ENCODE measurements at places on chromosomes 6 and 20. TPM values are rescaled to one million over a fixed set of nuclear protein-coding genes. Genes with fewer than 3 reads are reported as not detected.

- H3K4me3 ChIP-seq = no peak overlapping the region
- H3K36me3 ChIP-seq = no peaks in the 10 kb centered on the region
- no peaks in the 10 kb centered on the region for H3K4me1 ChIP-seq
- H3K27ac ChIP-seq = no peak overlapping the region
- no peak for DNase-seq
- H3K27me3 ChIP-seq = no peaks in the 10 kb centered on the region
Measured at GRCh38 chr20:10925767-10926166, 252.0 kb upstream of the JAG1 start.

- H3K27ac ChIP-seq = no peak overlapping the region
- H3K36me3 ChIP-seq = no peaks in the 10 kb centered on the region
- H3K4me3 ChIP-seq = no peak overlapping the region
- peaks cover 8% of the 10 kb centered on the region for H3K4me1 ChIP-seq
- DNase-seq = no peak
Measured at GRCh38 chr20:51382986-51383821, 159.3 kb downstream of the NFATC2 start.

- no peaks in the 10 kb centered on the region for H3K4me1 ChIP-seq
- H3K27ac ChIP-seq = no peak overlapping the region
- DNase-seq = no peak
- no peak overlapping the region for H3K4me3 ChIP-seq
- no peaks in the 10 kb centered on the region for H3K27me3 ChIP-seq
Measured at GRCh38 chr20:45445805-45446562, 23.6 kb upstream of the WFDC2 start.

GRCh38 chr6:12049165-12049564, 37.1 kb downstream of the HIVEP1 start:
- H3K36me3 ChIP-seq = no peaks in the 10 kb centered on the region
- no peaks in the 10 kb centered on the region for H3K4me1 ChIP-seq
- DNase-seq = no peak

DNA sequence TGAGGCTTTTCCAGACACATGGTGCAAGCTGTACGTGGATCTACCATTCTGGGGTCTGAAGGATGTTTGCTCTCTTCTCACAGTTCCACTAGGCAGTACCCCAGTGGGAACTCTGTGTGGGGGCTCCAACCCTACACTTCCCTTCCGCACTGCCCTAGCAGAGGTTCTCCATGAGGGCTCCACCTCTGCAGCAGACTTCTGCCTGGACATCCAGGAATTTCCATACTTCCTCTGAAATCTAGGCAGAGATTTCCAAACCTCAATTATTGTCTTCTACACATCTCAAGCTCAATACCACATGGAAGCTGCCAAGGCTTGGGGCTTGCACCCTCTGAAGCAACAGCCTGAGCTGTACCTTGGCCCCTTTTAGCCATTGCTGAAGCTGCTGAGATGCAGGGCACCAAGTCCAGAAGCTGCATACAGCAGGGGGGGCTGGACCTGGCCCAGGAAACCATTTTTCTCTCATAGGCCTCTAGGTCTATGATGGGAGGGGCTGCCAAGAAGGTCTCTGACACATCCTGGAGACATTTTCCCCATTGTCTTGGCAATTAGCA, 11.6 kb downstream of the PDSS2 start:
- H3K4me3 ChIP-seq = no peak overlapping the region
- H3K36me3 ChIP-seq = no peaks in the 10 kb centered on the region
- H3K27ac ChIP-seq = no peak overlapping the region
- DNase-seq = no peak

DNA sequence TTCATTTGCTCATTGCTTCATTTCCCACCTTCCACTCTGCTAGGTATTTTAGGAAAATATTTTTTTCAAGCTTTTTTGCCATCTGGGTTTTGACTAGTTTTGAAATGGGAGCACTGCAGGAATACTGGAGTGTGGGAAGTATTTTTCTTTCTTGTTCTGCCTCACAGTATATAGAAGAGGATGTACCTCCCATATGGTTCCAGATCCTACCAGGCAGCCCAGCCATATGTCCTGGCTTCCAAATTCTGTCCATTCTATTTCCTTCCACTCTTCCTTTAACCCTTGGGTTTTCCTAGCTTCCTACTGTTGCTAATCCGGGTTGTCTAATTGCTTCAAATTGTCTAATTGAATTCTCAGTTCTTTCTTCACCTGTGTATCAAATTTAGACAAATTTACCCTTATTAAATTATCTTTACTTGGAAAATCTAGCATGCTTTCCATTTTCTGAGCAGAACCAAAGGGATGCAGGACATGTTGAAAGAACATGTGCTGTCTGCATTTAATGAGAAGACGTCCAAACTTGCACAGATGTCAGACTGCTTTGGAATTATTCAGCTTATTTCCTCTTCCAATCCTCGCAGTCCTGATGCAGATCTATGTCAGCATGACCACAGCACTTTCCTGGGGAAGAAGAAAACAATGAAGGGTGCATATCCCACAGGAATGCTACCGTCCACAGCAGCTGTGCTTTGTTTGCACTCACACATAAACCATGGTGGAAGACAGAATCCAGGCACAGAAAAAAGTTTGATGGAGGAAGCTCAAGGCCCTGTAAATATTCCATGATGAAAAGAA, 1273.9 kb upstream of the MAP3K7 start:
- no peaks in the 10 kb centered on the region for H3K36me3 ChIP-seq
- no peak for DNase-seq
- H3K27ac ChIP-seq = no peak overlapping the region
- no peak overlapping the region for H3K4me3 ChIP-seq

GRCh38 chr20:15603978-15604805, 969.1 kb downstream of the KIF16B start:
- DNase-seq = no peak
- H3K36me3 ChIP-seq = no peaks in the 10 kb centered on the region
- no peak overlapping the region for H3K4me3 ChIP-seq
- no peaks in the 10 kb centered on the region for H3K27me3 ChIP-seq

DNA sequence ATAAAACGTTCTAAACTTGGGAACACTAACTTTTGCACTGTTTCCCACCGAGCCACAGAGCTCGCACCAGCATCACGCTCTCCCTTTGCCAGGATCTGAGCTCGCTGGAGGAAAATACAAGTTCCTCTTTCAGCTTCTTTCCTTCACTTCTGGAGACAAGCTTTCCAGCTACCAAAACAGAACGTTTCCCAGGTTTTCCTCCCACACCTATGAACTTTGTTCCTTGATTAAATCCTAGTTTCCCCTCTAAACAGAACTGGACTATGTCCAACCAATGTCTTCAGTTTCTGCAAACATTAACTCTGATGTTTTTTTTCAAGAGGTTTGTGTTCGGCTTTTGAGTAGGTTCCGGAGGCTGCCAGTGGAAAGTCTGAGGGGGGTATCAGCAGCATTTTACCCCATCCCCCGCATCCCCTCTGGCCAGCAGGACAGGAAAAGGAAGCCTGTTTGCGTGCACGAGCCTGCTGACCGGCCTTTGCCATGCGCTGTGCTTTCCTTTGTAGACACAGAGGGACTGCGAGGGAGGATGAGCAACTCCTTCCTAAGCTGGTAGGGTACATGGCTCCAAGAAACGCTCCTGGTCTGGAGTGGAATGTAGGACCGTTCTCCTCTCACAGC, 135.5 kb downstream of the LY86 start:
- no peaks in the 10 kb centered on the region for H3K36me3 ChIP-seq
- peak overlapping the region; percentile 81 for H3K27ac ChIP-seq
- no peaks in the 10 kb centered on the region for H3K27me3 ChIP-seq

GRCh38 chr6:84228198-84228543, 728 bp upstream of the CEP162 start:
- DNase-seq = no peak
- H3K27ac ChIP-seq = peak overlapping the region; percentile 89
- no peaks in the 10 kb centered on the region for H3K4me1 ChIP-seq
- no peaks in the 10 kb centered on the region for H3K27me3 ChIP-seq
- no peaks in the 10 kb centered on the region for H3K36me3 ChIP-seq
- H3K4me3 ChIP-seq = peak overlapping the region; percentile 88

GRCh38 chr6:55773620-55774216, 101.7 kb downstream of the BMP5 start:
- H3K27ac ChIP-seq = no peak overlapping the region
- H3K4me3 ChIP-seq = no peak overlapping the region
- no peaks in the 10 kb centered on the region for H3K27me3 ChIP-seq
- no peaks in the 10 kb centered on the region for H3K4me1 ChIP-seq

DNA sequence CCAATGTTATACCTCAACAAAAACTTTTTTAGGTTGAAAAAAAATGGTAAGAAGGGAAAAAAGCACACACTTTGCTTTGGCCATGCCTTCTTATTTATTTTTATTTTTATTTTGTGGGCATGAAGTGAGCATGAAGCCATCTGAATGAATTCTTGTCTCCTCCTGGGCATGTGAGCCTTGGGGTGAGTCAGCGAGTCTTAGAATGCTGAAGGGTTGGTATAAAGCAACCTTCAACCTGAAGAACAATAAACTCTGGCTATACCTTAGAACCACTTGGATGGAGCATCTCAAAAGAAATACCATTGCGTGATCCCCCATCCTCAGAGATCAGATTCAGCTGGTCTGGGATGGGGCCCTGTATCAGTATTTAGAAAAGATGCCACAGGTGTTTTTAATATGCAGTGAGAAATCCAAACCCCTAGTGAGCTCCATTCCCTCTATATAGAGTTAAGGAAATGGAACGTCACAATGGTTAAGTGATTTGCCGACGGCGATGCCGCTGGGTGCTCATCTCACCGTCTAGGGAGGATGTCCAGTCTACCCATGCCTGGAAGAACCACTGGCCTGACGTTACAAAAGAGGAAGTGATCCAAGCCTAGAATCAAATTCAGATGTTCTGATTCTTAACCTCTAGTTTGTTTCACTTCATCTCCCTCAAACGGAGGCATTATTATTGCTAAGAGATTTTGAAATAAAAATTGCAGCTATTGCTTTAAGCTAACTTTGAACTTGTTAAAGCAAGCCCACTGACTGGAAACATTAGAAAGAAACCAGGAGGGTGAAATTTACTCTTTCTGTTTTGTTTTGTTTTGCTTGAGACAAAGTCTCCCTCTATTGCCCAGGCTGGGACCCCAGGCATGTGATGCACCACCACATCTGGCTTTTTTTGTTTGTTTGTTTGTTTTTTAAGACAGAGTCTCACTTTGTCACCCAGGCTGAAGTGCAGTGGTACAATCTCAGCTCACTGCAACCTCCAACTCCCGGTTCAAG, 67.1 kb downstream of the EDN1 start:
- DNase-seq = no peak
- H3K36me3 ChIP-seq = no peaks in the 10 kb centered on the region
- H3K4me1 ChIP-seq = no peaks in the 10 kb centered on the region
- H3K27me3 ChIP-seq = no peaks in the 10 kb centered on the region

GRCh38 chr20:48761023-48761785, 66.6 kb downstream of the PREX1 start:
- H3K27me3 ChIP-seq = no peaks in the 10 kb centered on the region
- no peak for DNase-seq
- no peak overlapping the region for H3K4me3 ChIP-seq
- H3K27ac ChIP-seq = peak overlapping the region; percentile 55
- peaks cover 20% of the 10 kb centered on the region for H3K4me1 ChIP-seq
- no peaks in the 10 kb centered on the region for H3K36me3 ChIP-seq

DNA sequence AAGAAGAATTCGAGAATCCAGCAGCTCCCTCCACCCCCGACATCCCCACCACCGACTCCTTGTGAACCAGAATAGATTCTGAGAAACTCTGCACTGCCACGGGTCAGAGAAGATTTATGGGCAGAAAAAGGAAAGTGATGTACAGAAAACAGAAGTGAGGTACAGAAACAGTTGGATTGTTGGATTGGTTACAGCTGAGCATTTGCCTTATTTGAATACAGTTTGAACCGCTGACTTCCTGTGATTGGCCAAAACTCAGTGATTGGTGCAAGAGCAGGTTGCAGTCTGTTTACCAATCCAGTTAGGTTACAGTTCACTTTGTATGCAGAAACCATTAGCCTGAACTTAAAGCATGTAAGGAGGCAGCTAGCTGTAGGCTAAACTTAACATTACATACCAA, 131.2 kb upstream of the HDDC2 start:
- H3K27me3 ChIP-seq = no peaks in the 10 kb centered on the region
- no peaks in the 10 kb centered on the region for H3K36me3 ChIP-seq
- no peaks in the 10 kb centered on the region for H3K4me1 ChIP-seq
- no peak for DNase-seq
- no peak overlapping the region for H3K27ac ChIP-seq
- no peak overlapping the region for H3K4me3 ChIP-seq

- peaks cover 76% of the 10 kb centered on the region for H3K27me3 ChIP-seq
- peak; percentile 58 for DNase-seq
- no peaks in the 10 kb centered on the region for H3K4me1 ChIP-seq
- no peak within 1 kb of the TSS for H3K27ac ChIP-seq
Measured at GRCh38 chr6:117265410-117266256, at the start of gene VGLL2. TSS of gene VGLL2 (plus strand) at chr6:117265558. CDS start at chr6:117265764, 206 bp downstream.

DNA sequence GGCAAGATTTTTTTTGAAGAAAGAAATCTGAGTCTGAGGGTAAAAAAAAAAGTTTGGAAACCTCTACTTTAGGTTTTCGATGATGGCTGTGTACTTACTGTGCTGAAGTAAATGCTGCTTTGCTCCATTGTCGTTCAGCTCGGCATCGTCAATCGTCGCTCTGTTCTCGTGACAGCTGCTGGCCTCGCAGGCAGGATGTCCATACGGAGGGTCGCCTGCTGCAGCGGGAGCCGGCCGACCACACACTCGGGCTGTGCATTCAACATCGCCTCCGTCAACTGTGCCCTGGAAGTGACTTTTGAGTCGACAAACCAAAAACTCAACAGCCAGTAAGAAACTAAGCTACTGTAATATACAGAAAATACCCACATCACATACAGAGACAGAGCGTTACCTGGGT, 53.1 kb upstream of the SMOC2 start:
- no peaks in the 10 kb centered on the region for H3K4me1 ChIP-seq
- H3K27me3 ChIP-seq = no peaks in the 10 kb centered on the region
- DNase-seq = no peak
- no peaks in the 10 kb centered on the region for H3K36me3 ChIP-seq
- no peak overlapping the region for H3K4me3 ChIP-seq

GRCh38 chr6:29426654-29427053, 11.9 kb downstream of the OR12D1 start:
- no peak overlapping the region for H3K27ac ChIP-seq
- no peaks in the 10 kb centered on the region for H3K27me3 ChIP-seq
- no peaks in the 10 kb centered on the region for H3K4me1 ChIP-seq
- no peaks in the 10 kb centered on the region for H3K36me3 ChIP-seq
- H3K4me3 ChIP-seq = no peak overlapping the region

- peaks cover 28% of the 10 kb centered on the region for H3K36me3 ChIP-seq
- H3K4me3 ChIP-seq = no peak overlapping the region
- H3K27ac ChIP-seq = no peak overlapping the region
- no peaks in the 10 kb centered on the region for H3K4me1 ChIP-seq
- no peak for DNase-seq
- H3K27me3 ChIP-seq = no peaks in the 10 kb centered on the region
Measured at GRCh38 chr6:157879873-157880254, 56.8 kb downstream of the SNX9 start.

- no peak overlapping the region for H3K4me3 ChIP-seq
- H3K4me1 ChIP-seq = no peaks in the 10 kb centered on the region
- no peak for DNase-seq
- no peaks in the 10 kb centered on the region for H3K36me3 ChIP-seq
- no peaks in the 10 kb centered on the region for H3K27me3 ChIP-seq
- no peak overlapping the region for H3K27ac ChIP-seq
Measured at GRCh38 chr6:138999949-139000725, 12.1 kb upstream of the REPS1 start.

ZNF343 gene
- 5.1 TPM for total RNA-seq

SPTLC3 gene
- total RNA-seq = 2.8 TPM

SIRPB2 gene
- total RNA-seq = 4.4 TPM

TOX2 gene
- total RNA-seq = 0.63 TPM

TMEM74B gene
- 0.83 TPM for total RNA-seq

COMMD7 gene
- 22.2 TPM for total RNA-seq

LRRC73 gene
- total RNA-seq = 0.41 TPM

CGA gene
- 0.52 TPM for total RNA-seq

SIRPG gene
- total RNA-seq = not detected

ANKRD66 gene
- total RNA-seq = not detected

EPB41L1 gene
- total RNA-seq = 18.1 TPM

SLC17A1 gene
- total RNA-seq = not detected

ZNF311 gene
- total RNA-seq = 0.24 TPM
